ENCODE measurements at places on chromosomes 11 and 22.

DNA sequence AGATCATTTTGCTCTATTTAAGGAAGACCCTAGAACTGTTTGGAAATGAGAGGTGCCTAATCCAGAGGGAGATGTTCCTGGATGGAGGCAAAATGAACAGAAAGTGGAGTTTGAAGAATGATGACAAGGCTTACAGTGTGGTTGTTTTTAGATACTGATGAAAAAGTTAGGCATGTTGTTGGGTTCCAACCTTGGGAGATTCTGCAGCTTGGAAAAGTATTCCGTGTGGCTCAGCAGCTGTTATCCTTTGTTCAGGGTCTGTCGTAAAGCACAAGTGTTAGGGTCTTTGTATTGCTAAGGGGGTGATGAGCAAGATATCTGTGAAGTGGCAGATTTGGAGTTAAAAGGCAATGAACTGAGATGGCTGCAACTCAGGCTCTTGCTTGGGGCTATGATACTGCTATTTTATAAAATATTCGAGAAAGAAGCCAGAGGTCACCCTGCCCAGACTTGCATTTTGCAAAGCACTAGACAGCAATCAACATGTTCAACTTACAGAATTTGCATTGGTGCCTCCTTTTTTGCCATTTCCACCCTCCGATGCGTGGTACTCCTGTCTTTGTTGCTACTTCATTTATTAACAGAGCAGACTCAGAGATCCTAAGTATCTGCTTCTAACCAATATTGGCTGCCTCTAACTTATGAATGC lies 45.3 kb upstream of the POGLUT3 start:
- DNase-seq: no peak

GRCh38 chr11:132228746-132229325 lies 858.4 kb downstream of the NTM start:
- DNase-seq: no peak

DNA sequence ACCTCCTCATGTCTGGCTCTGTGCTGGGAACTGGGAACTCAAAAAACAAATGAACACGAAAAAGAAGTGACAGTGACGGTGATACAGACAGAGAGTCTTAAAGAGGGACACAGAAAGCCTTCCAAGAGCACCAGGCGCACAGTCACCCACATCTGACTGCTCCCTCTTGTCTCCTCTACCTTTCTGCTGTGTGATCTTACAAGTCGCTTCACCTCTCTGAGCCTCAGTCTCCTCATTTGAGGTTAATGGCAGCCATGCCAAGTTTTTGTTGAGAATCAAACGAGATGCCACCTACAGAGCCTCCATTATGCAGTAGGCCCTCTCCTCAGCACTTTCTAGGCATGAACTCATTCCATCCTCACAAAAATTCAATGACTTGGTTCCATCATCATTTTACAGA lies 3.7 kb downstream of the LRRC32 start:
- no peak for DNase-seq

- DNase-seq: peak; percentile 88
These were observed 17.6 kb downstream of the MYH9 start for GRCh38 chr22:36369922-36370791.

DNA sequence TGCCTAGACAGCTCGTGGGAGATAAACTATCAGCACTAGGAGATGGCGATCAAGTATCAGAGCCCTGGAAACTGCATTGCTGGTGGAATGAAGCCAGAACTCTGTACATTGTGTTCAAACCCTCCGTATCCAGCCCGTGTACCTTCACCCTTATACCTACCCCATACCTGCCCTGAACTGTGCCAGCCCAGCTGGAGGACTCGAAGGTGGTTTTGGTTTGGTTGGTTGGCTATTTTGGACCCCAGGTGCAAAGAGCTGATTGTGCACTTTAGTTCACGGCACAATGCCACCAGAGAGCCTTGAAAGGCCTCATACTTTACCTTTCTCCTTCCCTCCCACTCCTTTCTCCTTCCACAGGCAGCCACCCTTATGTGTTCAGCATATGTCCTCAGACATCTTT lies 16.0 kb downstream of the FAM83F start:
- no peak for DNase-seq

GRCh38 chr22:26281941-26282340 lies 112.7 kb downstream of the SEZ6L start:
- no peak for DNase-seq

GRCh38 chr22:22230438-22230837 lies 14.1 kb upstream of the VPREB1 start:
- no peak for DNase-seq

DNA sequence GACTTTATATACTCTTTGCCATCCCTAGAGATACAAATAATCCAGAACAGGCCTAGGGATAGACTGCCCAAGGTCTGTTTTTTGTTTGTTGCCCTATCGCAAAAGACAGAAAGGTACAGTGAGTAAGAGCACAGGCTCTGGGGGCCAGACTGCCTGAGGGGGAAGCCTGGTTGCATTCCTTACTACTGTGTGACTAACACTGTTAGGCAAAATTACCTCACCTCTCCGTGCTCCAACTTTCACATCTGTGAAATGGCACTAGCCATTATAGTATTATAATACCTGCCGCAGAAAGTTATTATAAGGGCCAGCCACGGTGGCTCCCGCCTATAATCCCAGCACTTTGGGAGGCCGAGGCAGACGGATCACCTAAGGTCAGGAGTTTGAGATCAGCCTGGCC lies 14.5 kb downstream of the SLC35F2 start:
- DNase-seq: no peak

- no peak for DNase-seq
These were observed 15.7 kb downstream of the DAGLA start for GRCh38 chr11:61695917-61696316.

DNA sequence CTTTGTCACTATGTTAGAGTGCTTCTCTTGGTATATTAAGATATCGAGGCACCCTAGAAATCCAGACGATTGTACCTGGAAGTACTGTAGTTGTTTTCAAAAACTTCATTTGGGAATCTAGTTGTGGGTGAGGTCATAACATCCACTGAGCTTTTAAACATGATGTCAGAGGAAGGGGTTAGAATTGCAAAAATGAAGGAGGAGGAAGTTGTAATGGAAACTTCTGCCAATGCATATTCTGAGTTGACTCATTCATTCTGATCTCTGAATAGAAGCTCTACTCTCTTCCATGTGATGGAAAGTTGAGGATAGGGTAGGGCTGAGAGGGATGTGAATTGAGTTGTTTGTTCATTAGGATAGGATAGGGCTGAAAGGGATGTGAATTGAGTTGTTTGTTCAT lies 7.7 kb downstream of the CD44 start:
- DNase-seq: no peak

- no peak for DNase-seq
These were observed 497 bp upstream of the SSRP1 start for GRCh38 chr11:57336111-57336666.

DNA sequence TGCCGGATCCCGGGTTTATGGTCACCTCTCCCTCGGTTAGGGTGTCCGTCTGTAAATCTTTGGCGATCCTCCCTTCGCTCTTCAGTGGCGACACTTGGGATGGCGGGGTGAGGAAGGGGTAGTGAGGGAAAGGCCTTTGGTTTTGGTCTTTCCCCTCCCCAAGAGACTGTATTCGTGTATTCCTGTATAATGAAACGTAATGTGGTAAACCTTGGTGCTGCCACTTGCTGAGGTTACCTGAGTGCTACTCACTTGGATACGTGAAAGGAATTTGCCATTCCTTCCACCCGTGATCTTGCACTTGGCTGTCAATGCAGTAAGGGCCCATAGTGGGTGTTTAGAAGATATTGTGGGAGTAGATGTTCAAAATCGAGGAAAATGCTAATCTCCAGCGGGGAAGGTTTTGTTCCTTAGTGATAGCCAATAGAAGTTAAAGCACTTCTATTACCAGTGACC lies 578 bp upstream of the NUP160 start:
- no peak for DNase-seq

GRCh38 chr11:328012-328411 lies 7.4 kb upstream of the IFITM3 start:
- DNase-seq: no peak

DNA sequence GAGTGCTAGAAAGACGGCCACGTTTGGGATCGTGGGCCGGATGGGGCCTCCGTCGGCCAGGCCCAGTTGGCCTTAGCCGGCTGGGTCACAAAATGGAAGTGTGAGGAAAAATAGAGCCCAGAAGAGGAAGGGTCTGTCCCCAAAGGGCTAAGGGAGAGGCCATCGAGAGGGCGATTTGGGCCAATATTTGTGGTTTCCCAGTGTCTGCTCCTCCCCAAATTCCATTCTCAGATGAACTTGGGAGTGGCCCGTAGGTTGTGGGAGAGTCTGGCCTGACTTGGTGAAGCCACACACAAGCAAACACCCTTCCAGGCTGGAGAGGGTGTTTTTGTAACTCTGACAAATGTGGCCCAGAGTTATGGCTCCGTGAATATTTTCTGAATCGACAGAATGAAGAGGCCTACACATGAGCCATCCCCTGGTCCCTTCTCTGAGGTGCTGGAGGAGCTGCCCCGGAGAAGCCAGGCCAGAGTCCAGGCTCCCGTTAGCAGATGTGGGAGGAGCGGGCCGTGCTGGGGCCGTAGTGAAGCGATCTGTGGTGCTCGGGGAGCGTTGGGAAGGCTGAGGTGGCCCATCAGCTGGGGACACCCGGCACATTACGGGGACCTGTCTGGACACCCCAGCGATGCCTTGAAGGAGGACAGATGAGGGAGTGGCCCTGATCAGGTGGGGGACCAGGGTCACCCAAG lies 73.5 kb upstream of the PPARA start:
- DNase-seq: no peak

- peak; percentile 2 for DNase-seq
These were observed 75.7 kb upstream of the E2F8 start for GRCh38 chr11:19316434-19316833.

DNA sequence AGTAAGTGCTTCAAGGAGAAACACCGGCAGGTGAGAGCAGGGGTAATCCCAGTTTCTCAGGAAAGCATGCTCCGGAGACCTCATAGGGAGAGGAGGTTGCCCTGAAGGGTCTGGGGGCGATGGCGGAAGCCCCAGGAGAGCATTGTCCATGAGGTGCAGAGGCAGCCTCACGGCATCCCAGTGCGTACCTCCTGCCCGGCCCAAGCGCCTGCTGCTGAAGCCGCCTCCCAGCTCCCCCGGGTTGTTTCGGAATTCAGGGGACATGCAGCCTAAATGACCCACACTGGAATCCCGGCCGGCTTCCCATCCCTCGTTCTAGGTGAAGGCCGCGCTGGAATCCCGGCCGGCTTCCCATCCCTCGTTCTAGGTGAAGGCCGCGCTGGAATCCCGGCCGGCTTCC lies 2.7 kb downstream of the ZBED4 start:
- no peak for DNase-seq

- peak; percentile 47 for DNase-seq
These were observed 18.3 kb downstream of the AMOTL1 start for GRCh38 chr11:94786264-94787126.

- DNase-seq: no peak
These were observed 66.5 kb upstream of the CLDN5 start for GRCh38 chr22:19590696-19591095.

DNA sequence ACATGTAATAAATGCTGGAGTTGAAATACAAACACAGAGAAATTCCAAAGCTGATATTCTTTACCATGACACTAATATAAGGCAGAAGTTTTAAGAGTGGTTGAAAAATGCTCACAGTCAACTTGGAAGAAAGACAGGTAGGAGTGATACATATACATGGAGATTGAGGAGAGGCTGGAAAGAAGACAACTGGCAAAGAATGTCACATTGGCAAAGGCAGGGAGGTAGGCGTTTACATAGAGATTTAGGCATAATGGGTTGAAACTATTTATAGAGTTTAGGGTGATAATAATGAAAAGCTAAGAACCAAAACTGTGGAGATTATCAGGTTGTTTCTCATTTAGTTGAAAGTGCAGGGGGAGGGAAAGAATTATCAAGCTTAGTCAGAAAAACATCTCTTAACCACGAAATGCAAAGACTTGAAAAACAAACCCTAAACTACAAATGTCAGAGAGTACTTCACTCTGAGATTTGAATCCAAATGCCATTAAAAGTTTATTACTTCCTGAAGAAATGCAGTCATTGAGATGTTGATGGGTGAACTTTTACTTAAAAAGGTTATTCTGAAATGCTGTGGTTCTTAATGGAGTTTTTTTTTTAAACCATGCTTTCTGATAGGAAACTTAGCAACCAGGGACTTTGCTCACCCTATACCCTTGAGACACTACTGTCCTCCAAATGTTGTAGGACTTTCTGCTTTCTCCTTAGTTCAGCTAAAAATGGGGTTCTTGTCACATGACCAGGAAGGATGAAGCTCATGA lies 138.4 kb upstream of the CCDC90B start:
- DNase-seq: no peak

DNA sequence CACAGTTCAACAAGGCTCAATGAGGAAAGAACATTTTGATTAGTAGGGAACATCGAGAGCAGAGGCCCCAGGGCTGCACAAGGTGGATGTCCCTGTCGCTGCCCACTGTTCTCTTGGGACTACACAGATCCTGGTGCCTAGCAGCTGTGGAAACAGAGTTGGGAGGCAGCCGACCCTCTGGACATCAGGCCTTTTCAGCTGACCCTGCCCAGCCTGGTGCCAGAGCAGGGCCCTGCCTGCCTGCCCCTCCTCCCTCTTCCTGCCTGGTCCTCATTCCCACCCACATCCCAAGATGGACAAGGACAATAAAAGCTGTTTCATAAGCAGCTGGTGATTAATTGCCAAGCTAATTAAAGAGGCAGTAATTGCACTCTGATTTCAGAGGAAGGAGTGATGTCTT lies 60.7 kb downstream of the NFAM1 start:
- DNase-seq: no peak

DNA sequence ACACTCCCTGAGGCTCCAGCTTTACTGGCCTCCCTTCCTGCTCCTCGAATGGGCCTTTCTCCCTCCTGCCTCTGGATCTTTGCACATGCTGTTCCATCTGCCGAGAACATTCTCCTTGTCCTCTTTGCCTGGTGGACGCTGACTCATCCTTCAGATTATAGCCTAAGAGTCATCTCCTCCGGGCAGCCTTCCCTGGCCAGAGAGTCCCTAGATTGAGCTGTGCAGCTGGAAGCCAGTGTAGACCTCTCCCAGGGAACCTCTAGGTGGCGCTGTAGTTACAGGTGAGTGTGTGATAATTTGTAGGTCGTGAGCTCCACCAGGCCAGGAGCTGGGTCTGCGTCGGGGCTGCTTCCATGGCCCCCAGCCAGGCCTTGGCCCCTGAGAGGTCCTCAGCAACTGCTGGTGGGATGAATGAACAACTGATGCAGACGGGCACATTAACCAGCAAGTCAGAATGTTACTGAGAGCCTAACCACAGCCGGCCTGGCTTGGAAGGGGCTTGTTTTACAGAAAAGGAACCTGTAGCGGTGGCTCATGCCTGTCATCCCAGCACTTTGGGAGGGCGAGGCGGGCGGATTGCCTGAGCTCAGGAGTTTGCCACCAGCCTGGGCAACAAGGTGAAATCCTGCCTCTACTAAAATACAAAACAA lies 8.7 kb downstream of the PNPLA5 start:
- DNase-seq: peak; percentile 45

DNA sequence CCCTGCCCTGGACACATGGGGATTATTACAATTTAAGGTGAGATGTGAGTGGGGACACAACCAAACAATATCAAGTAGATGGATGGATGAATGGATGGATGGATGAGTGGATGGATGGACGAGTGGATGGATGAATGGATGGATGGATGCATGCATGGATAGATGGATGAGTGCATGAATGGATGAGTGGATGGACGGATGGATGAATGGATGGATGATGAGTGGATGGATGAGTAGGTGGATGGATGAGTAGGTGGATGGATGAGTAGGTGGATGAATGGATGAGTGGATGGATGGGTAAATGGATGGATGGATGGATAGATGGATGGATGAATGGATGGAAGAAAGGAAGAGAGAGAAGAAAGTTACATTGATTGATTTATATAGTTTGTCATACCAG lies 859 bp downstream of the LINC01488 start:
- DNase-seq: no peak

- no peak for DNase-seq
These were observed 152.4 kb upstream of the ZC3H12C start for GRCh38 chr11:109940816-109941215.

GRCh38 chr11:2744166-2744565 lies 44.4 kb upstream of the KCNQ1OT1 start:
- DNase-seq: peak; percentile 84

All from G401 (cell line).